Frontal cortex (tissue), 4 donors: ENCODE measurements at places on chromosomes 1 and 21.

DNA sequence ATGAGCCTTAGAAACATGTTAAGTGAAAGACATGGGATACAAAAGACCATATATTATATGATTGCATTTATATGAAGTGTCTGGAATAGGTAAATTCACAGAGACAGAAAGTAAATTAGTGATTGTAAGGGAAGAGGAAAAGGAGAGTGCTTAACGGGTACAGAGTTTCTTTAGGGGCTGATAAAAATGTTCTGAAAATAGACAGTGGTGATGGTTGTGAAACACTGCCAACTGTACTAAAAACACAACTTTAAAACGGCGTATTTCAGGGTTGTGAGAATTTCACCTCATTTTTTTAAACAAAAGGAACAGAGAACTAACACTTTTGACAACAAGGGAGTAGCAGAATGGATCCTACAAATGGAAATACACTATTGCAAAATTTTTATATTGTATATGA, 13.4 kb downstream of the COP1 start:
- DNase-seq, result no peak

- no peak for DNase-seq
Observed at GRCh38 chr1:45922813-45923212, 119.4 kb downstream of the MAST2 start.

GRCh38 chr1:29322861-29323585, 86.7 kb downstream of the PTPRU start:
- DNase-seq, result no peak

DNA sequence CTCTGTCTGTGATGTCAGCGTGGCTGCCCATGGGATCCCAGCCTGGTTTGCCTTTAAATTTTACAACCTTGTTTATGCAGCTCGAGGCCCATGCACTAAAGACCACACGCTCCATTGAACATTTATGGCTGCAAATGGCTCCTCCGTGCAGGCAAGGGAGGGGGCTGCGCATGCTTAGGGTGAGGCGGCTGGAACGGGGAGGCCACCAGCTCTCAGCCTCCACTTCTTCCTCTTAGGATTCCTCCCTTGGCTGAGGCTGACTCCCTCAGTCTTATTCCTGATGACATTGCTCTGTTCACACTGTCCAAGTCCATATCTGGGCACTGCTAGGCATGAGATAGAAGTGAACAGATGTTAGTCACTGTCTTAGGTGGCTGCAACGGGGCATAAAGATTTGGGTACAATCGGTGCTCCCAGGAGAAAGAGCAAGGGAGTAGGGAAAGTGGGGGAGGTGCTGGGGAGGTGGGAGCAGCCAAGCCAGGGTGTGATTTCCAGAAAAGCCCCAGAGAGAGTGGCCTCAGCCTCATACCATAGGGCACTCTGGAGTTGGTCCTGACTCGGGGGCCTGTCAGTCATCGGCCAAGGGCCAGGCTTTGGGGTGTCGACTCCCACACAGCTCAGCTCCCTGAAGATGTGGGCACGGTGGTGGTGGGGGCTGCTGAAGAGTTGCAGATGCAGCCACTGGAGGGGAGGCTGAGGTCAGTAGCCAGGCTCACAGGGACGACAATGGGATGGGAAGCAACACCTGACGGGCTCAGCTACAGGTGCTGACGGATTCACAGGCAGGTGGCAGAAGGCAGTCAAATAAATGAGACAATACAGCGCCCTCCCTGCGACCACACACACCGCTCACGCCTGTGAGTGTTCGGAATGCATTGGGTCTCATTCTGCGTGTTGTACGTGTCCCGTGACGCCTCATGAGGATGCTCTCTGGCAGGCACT, 37.3 kb upstream of the ACTL8 start:
- no peak for DNase-seq

GRCh38 chr21:42198929-42199867, 19.7 kb upstream of the ABCG1 start:
- DNase-seq, result no peak

DNA sequence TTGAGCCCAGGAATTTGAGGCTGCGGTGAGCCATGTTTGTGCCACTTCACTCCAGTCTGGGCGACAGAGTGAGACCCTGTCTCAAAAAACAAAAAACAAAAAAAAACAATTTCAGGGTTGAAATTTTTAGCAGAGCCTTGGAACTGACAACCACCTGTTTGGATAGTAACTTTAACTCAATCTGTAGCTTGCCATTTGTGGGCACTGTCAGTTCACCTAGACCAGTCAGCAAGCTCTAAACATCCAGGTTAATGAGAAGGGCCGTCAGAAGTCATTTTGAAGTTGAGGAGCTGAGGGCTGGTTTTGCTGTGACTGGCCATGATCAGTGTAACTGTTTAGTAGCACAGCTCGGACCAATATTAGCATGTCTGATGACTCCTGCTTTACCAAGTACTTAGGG, 8.4 kb downstream of the TRAPPC10 start:
- no peak for DNase-seq

DNA sequence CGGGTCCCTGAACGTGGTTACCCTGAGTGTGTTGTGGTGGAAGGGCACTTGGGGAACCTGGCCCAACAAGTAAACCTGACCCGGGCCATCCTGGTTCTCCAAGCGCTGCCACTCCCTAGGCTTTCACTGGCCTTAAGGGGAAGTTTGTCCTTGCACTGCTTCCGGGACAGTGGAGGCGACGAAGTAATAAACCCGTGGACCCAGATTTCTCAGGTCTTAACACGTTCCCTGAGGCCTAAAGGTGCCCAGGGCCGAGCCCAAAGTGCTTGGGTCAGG, 261 bp upstream of the CCDC24 start:
- no peak for DNase-seq

- DNase-seq, result no peak
Observed at GRCh38 chr1:168287237-168287664, 6.6 kb downstream of the TBX19 start.

DNA sequence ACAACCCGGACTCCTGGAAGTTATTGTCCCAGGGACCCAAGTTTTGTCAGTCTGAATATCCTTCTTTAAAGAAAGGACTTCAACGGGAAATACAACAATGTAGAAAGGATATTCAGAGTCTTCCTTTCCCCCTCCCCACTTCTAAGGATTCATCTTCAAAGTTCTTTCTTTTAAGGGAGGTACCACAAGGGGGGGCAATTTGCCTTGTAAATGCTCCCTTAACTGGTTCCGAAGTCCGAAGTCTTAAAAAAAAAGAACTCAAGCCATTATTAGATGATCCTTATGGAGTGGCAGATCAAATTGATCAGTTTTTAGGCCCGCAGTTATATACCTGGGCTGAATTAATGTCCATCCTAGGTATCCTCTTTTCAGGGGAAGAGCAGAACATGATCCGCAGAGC, 47.0 kb downstream of the SERINC2 start:
- no peak for DNase-seq

- DNase-seq, result no peak
Observed at GRCh38 chr1:242318140-242318539, 206.4 kb downstream of the PLD5 start.

DNA sequence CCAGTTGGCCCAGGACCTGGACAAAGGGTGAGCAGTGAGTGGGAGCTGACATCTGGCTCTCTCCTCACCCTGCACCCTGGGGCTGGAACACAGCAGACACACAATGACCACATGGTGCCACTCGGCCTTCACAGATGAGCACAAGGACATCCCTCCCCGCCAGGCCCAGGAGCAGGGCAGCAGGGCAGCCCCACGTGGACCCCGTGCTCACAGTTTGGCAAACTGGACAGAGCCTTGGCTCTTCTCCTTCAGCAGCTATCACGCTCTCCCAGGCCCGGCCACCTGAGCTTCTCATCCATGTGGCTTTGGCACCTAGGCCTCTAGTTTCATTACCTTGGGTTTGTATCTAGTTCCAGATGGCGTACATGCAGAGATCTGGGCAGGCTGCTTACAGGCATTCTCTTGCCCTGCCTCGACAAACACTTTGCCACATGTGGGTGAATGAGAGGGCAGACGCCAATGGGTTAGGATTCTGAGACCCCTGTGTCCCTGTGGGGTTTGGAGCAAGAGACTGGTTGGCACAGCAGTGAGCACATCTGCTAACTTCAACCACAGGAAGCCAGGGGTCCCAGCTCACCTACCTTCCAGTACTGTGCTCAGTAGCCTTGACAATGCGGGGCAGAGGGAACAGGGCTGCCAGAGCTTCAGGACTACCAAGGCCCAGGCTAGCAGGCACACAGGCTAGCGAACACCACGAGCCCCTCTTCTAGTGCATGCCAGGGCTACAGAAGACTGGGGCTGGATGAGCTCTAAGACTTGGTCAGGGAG, 3.4 kb upstream of the PTPRF start:
- no peak for DNase-seq

- DNase-seq, result peak; percentile 81
Observed at GRCh38 chr1:93447481-93448291, at the start of gene FNBP1L. TSS of gene FNBP1L (plus strand) at chr1:93448118. CDS start at chr1:93448282, 164 bp downstream.

DNA sequence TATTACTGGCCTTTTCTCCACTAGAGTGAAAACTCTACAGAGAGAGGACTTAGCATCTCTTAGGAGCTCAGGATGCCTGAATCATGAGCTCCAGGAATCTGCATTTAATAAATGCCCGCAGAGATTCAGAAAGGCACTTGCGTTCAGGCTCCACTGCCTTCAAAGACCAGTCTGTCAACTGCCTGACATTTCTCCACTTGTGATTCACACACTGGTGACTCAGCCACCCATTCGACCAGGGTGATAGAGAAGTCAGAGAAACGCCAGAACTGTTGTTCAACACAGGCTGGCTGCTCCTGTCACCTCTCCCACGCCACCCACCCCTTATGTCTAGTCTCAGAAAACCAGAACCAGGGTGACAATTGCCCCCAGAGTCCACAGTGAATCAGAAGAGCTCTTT, 26.9 kb upstream of the LBR start:
- DNase-seq, result no peak

DNA sequence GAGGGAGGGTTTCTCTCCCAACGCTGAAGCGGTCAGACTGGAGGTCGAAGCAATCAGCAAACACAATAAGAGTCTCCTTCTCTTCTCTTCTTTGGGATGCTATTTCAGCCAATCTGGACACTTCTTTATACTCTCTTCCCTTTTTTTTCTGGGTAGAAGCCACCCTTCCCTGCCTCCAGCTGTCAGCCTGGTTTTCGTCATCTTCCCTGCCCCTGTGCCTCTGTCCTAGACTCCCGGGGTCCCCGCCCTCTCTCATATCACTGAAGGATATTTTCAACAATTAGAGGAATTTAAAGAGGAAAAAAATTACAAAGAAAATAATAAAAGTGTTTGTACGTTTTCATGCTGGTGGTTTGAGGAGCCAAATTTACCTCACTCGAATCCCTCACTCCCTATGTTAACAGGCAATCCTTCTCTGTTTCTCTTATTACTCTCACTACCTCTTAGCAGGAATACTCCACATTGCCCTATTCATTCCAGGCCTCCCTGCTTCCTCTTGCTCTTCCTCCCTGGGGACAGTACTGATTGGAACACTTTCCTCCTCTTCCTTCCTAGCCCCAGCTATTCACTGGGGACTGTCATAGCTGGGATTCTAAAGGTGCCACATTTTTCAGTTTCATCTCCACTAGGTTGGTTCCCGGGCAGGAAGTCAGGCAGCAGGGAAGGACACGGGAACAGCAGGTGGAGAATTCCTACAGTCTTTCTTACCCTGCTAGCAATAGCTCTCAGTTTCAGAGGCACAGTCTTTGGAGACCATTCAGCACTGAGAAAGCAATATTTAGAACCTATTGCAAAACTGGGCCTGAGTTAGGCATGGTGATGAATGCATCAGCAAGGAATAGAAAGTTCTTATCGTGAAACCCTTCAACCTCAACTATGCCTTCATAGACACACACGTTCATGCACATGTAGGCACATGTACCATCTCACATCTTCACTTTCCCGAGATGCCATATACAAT, 288.0 kb downstream of the PBX1 start:
- no peak for DNase-seq

- no peak for DNase-seq
Observed at GRCh38 chr1:239511875-239512274, 125.5 kb downstream of the CHRM3 start.

DNA sequence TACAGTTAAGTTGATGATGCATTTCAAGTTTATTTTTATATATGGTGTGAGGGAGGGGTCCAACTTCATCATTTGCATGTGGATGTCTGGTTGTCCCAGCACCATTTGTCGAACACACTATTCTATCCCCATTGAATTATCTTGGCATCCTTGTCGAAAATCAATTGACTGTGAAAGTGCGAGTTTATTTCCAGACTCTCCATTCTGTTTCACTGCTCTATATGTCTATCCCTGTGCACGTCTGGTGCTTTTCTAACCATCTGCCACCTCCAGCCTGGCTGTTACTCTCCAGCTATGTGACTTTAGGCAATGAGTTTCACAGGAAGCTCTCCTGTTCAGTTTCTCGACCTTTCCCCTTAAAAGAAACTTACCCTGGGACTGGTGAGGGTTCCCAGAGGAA, 137.1 kb upstream of the KLHDC7A start:
- DNase-seq, result no peak

- no peak for DNase-seq
Observed at GRCh38 chr1:101136271-101136670, 100.5 kb upstream of the S1PR1 start.

DNA sequence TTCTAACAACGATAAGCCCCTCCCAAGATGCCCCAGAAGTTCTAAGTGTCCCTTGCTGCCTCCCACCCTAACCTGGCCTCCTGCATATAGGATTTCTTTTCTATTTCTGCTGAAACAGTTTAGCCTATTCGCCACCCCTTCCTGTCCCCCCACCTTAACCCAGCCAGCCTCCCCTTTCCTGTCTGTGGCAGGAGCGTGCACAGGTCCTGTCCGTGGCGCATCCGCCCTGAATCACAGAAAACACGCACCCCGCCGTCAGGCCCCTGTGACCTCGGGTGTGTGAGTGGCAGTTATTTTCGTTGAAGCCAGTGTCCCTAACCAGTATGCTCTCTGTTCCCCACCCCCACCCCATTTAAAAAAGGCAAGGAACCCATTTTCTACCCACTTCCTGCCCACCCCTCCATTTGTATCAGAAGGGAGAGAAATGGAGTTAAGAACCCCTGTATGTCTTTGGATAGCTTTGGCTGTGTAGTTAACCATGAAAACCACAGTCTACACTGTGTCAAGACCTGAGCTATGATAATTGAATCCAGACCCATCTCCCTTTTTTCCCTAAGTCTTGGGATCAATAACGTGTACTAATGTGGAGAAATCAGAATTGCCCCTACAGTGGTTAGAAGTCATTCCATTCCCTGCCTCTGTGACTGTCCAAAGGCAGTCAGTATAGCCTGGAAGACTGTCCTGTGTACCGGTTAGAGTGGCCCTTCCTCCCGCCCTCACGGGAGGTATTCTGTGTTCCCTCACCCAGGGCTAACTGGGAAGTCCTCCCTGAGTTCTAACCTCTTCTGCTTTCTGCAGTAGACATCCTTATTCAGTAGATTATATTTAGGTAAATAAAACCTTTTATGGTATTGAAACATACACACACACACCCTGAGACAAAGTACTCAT, 1.8 kb downstream of the PLEKHO1 start:
- DNase-seq, result no peak
